Activated CD4-positive, alpha-beta T cell treated with anti-CD3 and anti-CD28 coated beads for 1 hour (primary cell): ENCODE measurements at places on chromosomes 2 and 18.

DNA sequence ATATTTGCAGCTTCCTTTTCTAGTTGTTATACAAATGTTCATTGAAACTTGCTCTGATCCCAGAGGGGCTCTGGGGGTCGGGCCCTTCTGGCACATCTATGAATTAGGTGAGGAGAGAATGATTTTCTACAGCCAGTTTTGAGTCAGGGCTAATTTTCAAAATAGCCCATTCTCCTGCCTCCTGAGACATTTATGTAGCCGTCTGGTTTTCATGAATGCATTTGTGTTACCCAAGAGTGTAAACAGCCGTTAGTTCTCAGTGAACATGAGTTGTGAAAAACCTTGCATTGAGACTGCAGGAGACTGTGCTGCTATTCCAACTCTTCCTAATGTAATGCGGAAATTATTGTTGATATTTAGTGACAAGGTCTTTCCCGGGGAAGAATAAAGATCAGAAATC, 122.5 kb downstream of the ICOS start:
- no peak for DNase-seq

- DNase-seq: no peak
Measured at GRCh38 chr2:224594840-224595239, 9.7 kb upstream of the CUL3 start.

GRCh38 chr2:126843081-126843480, 55.6 kb upstream of the TEX51 start:
- DNase-seq: no peak

DNA sequence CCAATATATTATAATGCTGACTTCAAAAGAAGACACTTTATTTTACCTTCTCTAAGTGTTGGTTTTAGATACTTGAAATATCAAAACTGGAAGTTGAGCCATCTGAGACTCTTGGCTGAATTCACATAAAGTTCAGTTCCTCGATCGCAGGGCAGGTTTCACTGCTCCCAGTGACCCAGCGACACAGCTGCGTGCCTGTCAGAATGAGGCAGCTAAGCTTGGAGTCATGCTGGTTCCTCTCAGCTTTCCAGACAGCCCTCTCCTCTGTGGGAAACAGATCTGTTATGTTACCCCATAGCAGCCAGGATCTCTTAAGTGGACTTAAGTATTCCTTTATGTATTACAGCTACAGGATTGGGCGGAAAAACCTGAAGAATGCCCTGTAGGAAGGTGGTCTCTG, 142.8 kb upstream of the ALPP start:
- DNase-seq: no peak
